DMS53 (cell line): ENCODE measurements at places on chromosomes 7 and 10.

- DNase-seq = no peak
Observed at GRCh38 chr7:94104301-94104700, 100.1 kb upstream of the BET1 start.

DNA sequence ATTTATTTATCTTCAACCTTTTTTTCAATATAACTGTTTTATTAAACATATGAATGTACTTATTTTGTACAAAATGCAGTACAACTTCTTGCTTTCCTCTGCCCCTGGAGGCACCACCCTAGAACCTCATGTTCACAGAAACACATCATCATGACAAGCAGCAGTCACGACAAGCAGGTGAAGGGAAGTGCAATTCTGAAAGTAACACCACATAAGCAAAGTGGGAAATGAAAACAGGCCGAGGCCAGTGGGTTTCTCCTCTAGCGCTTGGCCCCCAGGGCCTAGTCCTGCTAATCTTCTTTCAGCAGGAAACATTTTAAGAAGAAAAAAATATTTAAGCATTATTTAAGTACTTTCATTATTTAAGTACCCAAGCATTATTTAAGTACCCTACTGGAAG lies 598.1 kb downstream of the SH2D4B start:
- DNase-seq = no peak

DNA sequence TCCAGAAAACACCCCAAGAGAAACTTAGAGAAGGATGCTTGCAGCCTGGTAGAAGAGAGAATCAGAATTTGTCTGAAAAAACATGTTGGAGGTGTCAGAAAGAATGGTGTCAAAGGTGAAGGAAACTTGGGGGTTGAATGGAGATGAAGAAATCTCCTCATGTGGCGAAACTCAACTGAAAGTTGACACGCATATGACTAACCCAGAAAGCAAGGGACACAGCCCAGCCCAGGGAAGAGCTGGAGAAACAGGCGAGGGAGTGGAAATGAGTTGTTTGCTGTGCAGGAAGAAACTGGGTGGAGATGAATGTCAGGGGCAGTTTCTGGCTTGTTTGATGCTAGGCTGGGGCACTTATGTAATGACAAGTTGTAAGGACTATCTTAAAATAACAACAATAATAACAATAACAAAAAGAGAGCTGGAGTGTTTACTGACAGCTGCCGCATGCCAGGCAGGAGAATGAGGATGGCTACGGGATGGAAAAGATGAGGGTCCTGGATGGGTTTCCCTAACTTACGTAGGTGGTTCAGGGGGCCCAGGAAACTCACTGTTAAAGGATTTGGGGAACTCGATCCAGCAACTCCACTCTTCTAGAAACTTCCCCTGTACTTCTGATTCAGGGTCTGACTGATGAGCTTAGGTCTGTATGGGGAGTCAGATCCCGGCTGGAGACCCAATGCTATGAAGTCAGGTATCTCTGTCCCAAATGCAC lies 57.4 kb downstream of the MAP3K8 start:
- no peak for DNase-seq

- DNase-seq = no peak
Observed at GRCh38 chr7:22578007-22578733, 78.2 kb upstream of the STEAP1B start.
